Immature natural killer cell (primary cell): ENCODE measurements at places on chromosomes 2 and 18.

GRCh38 chr2:120064664-120065063 lies 51.8 kb downstream of the EPB41L5 start:
- H3K27ac ChIP-seq: no peak overlapping the region
- no peak overlapping the region for H3K4me3 ChIP-seq
- no peaks in the 10 kb centered on the region for H3K4me1 ChIP-seq
- peaks cover 2% of the 10 kb centered on the region for H3K27me3 ChIP-seq

- H3K4me3 ChIP-seq: no peak overlapping the region
- H3K27me3 ChIP-seq: no peaks in the 10 kb centered on the region
- H3K27ac ChIP-seq: no peak overlapping the region
- DNase-seq: no peak
These were observed 635.7 kb downstream of the FBXO15 start for GRCh38 chr18:73511771-73512503.

DNA sequence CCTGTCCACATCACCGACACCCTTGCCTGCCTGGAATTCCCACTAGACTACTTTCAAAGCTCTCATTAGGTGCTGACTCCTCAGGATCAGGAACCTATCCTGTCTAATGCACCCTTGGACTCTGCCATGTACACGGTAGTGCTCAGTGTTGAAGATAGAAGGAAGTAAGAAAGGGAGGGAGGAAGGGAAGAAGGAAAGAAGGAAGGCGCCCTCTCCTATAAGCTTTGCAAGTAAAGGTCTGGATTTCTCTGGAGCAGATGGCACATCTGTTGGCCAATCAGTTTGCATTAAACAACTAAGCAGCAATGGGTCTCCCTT lies 45.3 kb downstream of the SCTR start:
- H3K4me1 ChIP-seq: no peaks in the 10 kb centered on the region
- H3K36me3 ChIP-seq: no peaks in the 10 kb centered on the region
- no peak overlapping the region for H3K4me3 ChIP-seq
- H3K27me3 ChIP-seq: peaks cover under 1% of the 10 kb centered on the region

DNA sequence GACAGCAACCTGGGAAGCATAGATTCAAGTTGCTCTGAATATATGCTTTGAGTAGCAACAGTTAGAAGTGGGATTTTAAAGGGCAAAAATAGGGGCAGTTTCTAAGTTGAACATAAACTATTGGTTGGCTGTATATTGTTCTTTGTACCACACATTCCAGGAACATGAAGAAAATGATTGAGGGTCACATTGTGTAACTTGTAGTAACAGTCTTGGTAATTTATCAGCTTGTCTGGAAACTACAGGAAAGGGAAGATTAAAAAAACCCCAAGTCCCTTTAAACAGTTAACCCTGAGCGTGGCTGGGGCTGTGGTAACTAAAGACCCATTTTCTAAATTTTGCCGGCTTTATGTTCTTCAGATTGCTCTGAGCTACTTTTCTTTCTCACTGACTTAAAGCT lies 7.4 kb downstream of the PLEKHB2 start:
- no peak for DNase-seq
- H3K4me1 ChIP-seq: peaks cover 79% of the 10 kb centered on the region
- peaks cover 2% of the 10 kb centered on the region for H3K27me3 ChIP-seq
- H3K4me3 ChIP-seq: no peak overlapping the region

DNA sequence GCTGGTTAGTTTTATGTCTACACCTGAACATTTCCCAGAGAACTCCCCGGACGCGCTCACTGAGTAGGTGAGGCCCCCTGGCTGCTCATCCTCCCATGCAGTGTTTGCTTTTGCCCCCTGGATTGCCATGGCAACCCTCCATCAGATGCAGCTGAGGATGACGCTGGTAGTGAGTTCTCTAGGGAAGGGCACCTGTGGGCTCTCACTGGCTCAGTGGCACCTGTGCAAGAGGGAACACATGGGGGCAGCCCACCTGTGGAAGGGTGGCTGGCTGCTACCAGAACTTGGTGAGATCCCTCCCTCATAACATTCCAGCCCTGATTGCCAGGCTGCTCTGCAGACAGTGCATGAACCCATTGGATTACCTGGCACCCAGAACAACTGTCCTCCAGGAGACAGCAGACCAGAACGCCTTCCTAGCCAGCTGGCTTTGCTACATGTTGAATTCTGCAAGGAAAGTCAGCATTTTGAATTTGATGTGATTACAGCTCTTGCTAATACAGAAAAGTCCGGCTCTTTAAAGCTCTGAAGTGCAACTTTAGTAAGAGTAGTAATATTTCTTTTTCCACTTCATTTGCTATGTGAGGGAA lies 21.7 kb downstream of the COA5 start:
- no peak overlapping the region for H3K4me3 ChIP-seq
- H3K36me3 ChIP-seq: peaks cover 16% of the 10 kb centered on the region
- no peaks in the 10 kb centered on the region for H3K4me1 ChIP-seq
- no peak for DNase-seq

- H3K4me3 ChIP-seq: no peak overlapping the region
- no peaks in the 10 kb centered on the region for H3K4me1 ChIP-seq
- H3K27me3 ChIP-seq: peaks cover under 1% of the 10 kb centered on the region
- H3K36me3 ChIP-seq: no peaks in the 10 kb centered on the region
These were observed 321.6 kb downstream of the DSEL start for GRCh38 chr18:67194886-67195285.

DNA sequence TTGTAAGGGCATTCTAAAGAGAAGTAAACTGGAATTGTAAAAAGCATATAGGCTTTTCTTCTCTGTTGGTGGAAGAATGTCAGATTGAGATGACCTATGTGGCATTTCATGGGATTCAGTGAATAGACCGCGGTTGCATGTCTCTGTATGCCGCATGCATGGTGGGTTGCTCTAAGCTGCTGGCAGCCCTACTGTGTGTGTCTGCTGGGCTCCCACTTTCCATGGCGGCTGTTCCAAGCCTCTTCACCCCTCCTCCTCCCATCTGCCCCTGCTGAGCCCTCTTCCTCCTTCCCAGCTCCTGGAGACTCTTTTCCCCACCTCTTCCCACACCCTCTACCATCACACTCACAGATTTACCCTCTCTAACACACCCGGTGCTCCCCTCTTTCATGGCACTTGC lies 12.6 kb downstream of the ATP6V1C2 start:
- H3K4me3 ChIP-seq: no peak overlapping the region
- DNase-seq: no peak
- no peaks in the 10 kb centered on the region for H3K36me3 ChIP-seq
- no peaks in the 10 kb centered on the region for H3K4me1 ChIP-seq
- peaks cover 13% of the 10 kb centered on the region for H3K27me3 ChIP-seq
- H3K27ac ChIP-seq: no peak overlapping the region

- no peaks in the 10 kb centered on the region for H3K36me3 ChIP-seq
- no peak overlapping the region for H3K4me3 ChIP-seq
- H3K27ac ChIP-seq: no peak overlapping the region
These were observed 31.9 kb upstream of the NRP2 start for GRCh38 chr2:205650450-205650849.

DNA sequence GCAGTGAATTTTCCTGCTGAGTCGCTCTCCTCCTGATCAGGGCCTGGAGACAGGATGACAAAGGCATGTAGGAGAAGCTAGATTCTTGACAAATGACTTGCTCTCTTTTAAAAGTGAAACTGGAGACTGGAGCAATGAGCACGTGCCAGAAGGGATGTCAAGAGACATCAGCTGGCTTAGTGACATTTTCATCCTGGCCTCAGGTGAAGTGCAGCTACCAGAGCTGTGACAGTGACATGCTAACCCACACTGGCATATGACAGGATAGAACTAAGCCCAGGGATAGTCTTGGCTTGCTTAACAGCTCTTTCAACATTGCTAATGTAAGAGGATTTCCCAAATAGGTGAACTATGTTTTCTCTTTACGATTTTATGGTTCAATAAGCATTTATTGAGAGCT lies 757.5 kb upstream of the DDX18 start:
- H3K27me3 ChIP-seq: no peaks in the 10 kb centered on the region
- H3K4me1 ChIP-seq: no peaks in the 10 kb centered on the region
- DNase-seq: no peak

DNA sequence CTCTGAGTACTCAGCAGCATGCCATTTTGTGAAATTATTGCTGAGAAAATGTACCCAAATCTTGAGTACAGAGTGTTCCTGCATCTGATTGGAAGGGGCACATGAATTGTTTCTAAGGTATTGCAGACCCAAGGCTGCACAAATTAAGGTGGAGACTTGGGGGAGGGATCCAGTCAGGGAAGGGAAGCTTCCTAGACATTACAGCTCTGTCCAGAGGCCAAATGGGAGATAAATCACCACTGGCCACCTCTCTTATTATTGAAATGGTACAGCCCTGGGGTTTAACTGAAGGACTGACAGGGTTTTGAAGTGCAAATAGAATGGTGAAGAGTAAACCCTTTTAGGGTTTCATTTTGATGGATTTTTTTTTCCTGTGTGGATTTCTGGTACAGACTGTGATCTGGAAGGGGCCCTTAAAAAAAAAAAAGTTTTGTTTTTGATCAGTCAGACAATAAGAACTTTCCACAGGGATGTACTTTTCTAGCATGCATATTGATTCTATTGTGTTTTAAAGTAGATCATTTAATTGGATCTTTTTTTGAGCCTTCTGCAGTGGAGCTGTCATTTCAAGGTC lies 119.4 kb downstream of the GREB1L start:
- H3K4me1 ChIP-seq: no peaks in the 10 kb centered on the region
- no peak overlapping the region for H3K27ac ChIP-seq
- H3K4me3 ChIP-seq: no peak overlapping the region
- no peak for DNase-seq

GRCh38 chr2:231482806-231483391 lies 18.6 kb upstream of the NCL start:
- no peaks in the 10 kb centered on the region for H3K27me3 ChIP-seq
- peak overlapping the region; percentile 78 for H3K27ac ChIP-seq
- H3K36me3 ChIP-seq: no peaks in the 10 kb centered on the region
- H3K4me1 ChIP-seq: peaks cover 12% of the 10 kb centered on the region

DNA sequence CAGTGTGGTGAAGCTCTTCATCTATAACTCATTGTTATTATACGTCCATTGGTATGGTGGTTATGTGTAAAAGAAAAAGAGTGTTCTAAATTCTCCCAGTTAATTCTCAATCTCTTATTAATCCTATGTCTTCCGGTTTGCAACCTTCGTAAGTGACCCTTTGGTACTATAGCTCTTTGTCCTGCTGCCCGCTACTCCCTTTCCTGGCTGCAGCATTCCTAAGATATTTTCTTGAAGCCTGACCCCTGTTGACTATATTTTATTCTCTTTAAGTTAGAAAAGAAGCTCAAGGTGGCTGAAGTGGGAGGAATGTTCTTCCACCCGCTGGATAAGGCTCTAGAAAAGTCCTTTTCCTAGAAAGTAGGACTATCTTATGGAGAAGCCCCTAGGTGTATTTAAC lies 684.8 kb downstream of the SOCS6 start:
- H3K4me3 ChIP-seq: no peak overlapping the region
- H3K27ac ChIP-seq: no peak overlapping the region
- no peaks in the 10 kb centered on the region for H3K27me3 ChIP-seq

GRCh38 chr2:26175466-26176278 lies 2.8 kb downstream of the GAREM2 start:
- no peak for DNase-seq
- H3K27me3 ChIP-seq: peaks cover 27% of the 10 kb centered on the region
- no peaks in the 10 kb centered on the region for H3K36me3 ChIP-seq

- H3K4me1 ChIP-seq: no peaks in the 10 kb centered on the region
- H3K4me3 ChIP-seq: no peak overlapping the region
- H3K27ac ChIP-seq: no peak overlapping the region
- peaks cover 11% of the 10 kb centered on the region for H3K36me3 ChIP-seq
- DNase-seq: no peak
These were observed 170.4 kb downstream of the NCK2 start for GRCh38 chr2:105915005-105915558.
